Neural progenitor cell (in vitro differentiated cells): ENCODE measurements at places on chromosomes 12 and 14. TPM values are rescaled to one million over a fixed set of nuclear protein-coding genes. Genes with fewer than 3 reads are reported as not detected.

GRCh38 chr14:95536671-95537070, 1.8 kb downstream of the GLRX5 start:
- H3K36me3 ChIP-seq = peaks cover 4% of the 10 kb centered on the region
- H3K4me3 ChIP-seq = peak overlapping the region; percentile 95
- peaks cover 43% of the 10 kb centered on the region for H3K4me1 ChIP-seq
- no peak overlapping the region for H3K27ac ChIP-seq
- no peak for DNase-seq
- H3K27me3 ChIP-seq = no peaks in the 10 kb centered on the region

DNA sequence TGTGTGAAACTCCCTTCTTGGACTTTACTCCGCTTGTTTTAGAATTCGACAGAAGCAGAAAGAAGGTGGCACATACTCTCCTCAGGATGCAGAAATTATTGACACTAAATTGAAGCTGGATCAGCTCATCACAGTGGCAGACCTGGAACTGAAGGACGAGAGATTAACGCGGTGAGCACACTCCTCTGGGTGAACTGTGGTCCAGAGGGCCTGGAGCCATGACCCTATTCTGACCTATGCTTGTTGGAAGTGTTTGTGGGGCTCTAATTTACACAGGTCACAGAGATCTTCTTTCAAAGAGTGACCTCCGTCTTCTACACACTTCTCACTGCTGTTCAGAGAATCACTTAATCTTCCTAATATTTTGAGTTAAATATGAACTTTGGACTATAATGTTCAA, 72.5 kb upstream of the MYF6 start:
- no peak overlapping the region for H3K4me3 ChIP-seq
- peak; percentile 22 for DNase-seq
- no peak overlapping the region for H3K27ac ChIP-seq
- H3K27me3 ChIP-seq = no peaks in the 10 kb centered on the region
- H3K36me3 ChIP-seq = no peaks in the 10 kb centered on the region

GRCh38 chr14:104820669-104821228, 19.8 kb downstream of the ZBTB42 start:
- no peak overlapping the region for H3K4me3 ChIP-seq
- H3K36me3 ChIP-seq = no peaks in the 10 kb centered on the region
- peak; percentile 81 for DNase-seq
- H3K4me1 ChIP-seq = peaks cover 6% of the 10 kb centered on the region
- peaks cover 18% of the 10 kb centered on the region for H3K27me3 ChIP-seq

GRCh38 chr12:58090685-58091084, 149.3 kb downstream of the ATP23 start:
- H3K27me3 ChIP-seq = no peaks in the 10 kb centered on the region
- H3K36me3 ChIP-seq = no peaks in the 10 kb centered on the region
- no peak overlapping the region for H3K4me3 ChIP-seq
- DNase-seq = no peak

- H3K36me3 ChIP-seq = no peaks in the 10 kb centered on the region
- H3K4me3 ChIP-seq = peak overlapping the region; percentile 74
- no peak overlapping the region for H3K27ac ChIP-seq
These were observed 1.8 kb downstream of the FLRT2 start for GRCh38 chr14:85531587-85532373.

DNA sequence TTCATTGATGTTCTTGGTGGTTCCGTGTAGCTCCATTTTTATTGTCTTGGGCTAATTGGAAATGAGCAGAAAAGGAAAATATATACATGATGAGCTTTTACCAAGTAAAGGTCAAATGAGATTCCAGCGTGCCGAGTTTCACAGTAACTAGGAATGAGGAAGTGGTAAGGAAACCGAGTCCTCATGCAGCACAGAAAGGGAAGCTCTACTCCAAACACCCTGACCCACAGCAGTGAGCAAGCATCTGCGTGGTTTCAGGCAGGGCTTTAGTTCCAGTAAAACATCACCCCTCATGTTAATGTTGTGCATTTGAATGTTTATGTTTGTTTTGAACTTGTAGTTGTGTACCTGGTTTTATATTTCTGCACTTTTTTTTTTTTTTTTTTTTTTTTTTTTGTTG, 208.0 kb downstream of the SLC41A2 start:
- DNase-seq = no peak
- no peak overlapping the region for H3K4me3 ChIP-seq
- no peak overlapping the region for H3K27ac ChIP-seq
- no peaks in the 10 kb centered on the region for H3K36me3 ChIP-seq
- no peaks in the 10 kb centered on the region for H3K27me3 ChIP-seq

DNA sequence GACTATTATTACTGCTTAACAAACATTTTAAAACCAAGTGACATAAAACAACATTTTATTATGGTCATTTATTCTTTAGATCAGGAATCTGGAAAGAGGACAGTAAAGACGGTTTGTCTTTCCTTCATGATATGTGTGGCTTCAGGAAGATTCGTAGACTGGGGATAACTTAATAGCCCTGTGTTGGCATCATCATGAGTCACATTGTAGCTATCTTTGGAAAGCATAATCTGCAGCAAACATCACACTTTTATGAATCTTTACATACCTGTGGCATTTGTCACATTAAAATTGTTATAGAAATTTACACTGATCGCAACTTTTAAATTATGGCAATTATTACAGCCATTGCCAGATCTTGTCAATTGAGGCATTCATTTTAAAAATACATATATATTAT, 397.1 kb downstream of the NOVA1 start:
- no peaks in the 10 kb centered on the region for H3K36me3 ChIP-seq
- no peak for DNase-seq
- H3K27ac ChIP-seq = no peak overlapping the region
- peaks cover 4% of the 10 kb centered on the region for H3K4me1 ChIP-seq
- no peak overlapping the region for H3K4me3 ChIP-seq

- no peaks in the 10 kb centered on the region for H3K27me3 ChIP-seq
- no peak overlapping the region for H3K27ac ChIP-seq
- no peak for DNase-seq
- H3K4me1 ChIP-seq = no peaks in the 10 kb centered on the region
These were observed 395.2 kb downstream of the RPL10L start for GRCh38 chr14:46256381-46256780.

DNA sequence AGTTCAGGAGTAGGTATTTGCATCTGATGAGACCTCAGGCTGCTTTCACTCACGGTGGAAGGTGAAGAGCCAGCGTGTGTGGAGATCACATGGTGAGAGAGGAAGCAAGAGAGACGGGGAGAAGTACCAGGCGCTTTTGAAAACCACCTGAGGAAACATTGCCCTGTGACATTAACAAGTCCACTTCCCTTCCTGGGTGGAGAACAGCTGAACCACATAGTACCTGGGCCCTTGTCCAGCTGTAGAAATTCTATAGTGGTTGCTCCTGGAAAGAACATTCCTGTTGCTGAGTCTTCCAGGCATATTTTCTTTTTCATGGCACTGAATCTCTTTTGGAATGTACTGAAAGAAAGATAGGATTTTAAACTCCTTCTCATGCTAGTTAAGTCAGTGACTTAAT, 87.3 kb upstream of the RIN3 start:
- no peaks in the 10 kb centered on the region for H3K27me3 ChIP-seq
- H3K27ac ChIP-seq = no peak overlapping the region
- no peak for DNase-seq
- no peaks in the 10 kb centered on the region for H3K4me1 ChIP-seq
- no peak overlapping the region for H3K4me3 ChIP-seq
- no peaks in the 10 kb centered on the region for H3K36me3 ChIP-seq

- H3K27me3 ChIP-seq = no peaks in the 10 kb centered on the region
- no peak for DNase-seq
- H3K36me3 ChIP-seq = no peaks in the 10 kb centered on the region
- H3K4me3 ChIP-seq = no peak overlapping the region
- H3K27ac ChIP-seq = no peak overlapping the region
These were observed 7.3 kb downstream of the GPR68 start for GRCh38 chr14:91237219-91237618.

GRCh38 chr12:88310666-88311065, 168.6 kb downstream of the TMTC3 start:
- no peak overlapping the region for H3K4me3 ChIP-seq
- H3K27me3 ChIP-seq = no peaks in the 10 kb centered on the region
- no peaks in the 10 kb centered on the region for H3K36me3 ChIP-seq
- DNase-seq = no peak
- H3K4me1 ChIP-seq = no peaks in the 10 kb centered on the region
- no peak overlapping the region for H3K27ac ChIP-seq

DNA sequence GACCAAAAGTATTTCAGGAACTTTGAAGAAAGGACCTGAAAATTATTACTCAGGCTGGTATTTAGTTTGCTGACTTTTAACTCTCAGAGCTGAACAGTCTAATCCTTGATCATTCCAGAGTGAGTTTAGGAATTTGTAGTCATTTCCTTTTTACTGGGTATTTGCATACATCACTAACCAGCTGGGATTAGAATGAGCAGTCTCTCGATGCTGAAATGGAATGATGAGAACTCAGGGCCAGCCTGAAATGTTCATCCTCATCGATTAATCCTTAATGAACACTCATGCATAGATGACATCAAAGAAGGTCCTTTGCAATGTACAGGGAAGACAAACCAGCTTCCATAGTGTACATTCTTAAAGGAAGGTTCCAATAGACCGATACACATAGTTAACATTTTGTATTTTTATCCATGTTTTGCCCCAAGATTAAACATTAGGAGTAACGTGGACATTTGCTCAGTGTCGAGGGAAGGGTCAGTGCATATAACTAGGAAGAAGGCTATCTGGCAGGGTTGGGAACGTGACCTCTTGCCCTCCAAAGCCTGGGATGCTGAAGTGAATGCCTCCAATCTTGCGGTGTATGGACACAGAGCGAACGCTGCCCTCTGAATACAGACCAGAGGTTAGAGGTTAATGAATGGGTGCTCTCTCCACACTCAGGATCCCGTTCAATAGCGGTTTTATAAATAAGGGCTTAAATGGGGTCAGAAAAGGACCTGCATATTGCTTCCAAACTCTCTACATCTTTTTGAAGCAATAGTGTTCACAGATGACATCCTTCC, 14.5 kb downstream of the FBXL14 start:
- peak; percentile 93 for DNase-seq

GRCh38 chr12:124633365-124634362, 66.3 kb upstream of the NCOR2 start:
- no peaks in the 10 kb centered on the region for H3K36me3 ChIP-seq
- no peak for DNase-seq
- H3K4me1 ChIP-seq = peaks cover 14% of the 10 kb centered on the region
- H3K4me3 ChIP-seq = no peak overlapping the region
- no peaks in the 10 kb centered on the region for H3K27me3 ChIP-seq

DNA sequence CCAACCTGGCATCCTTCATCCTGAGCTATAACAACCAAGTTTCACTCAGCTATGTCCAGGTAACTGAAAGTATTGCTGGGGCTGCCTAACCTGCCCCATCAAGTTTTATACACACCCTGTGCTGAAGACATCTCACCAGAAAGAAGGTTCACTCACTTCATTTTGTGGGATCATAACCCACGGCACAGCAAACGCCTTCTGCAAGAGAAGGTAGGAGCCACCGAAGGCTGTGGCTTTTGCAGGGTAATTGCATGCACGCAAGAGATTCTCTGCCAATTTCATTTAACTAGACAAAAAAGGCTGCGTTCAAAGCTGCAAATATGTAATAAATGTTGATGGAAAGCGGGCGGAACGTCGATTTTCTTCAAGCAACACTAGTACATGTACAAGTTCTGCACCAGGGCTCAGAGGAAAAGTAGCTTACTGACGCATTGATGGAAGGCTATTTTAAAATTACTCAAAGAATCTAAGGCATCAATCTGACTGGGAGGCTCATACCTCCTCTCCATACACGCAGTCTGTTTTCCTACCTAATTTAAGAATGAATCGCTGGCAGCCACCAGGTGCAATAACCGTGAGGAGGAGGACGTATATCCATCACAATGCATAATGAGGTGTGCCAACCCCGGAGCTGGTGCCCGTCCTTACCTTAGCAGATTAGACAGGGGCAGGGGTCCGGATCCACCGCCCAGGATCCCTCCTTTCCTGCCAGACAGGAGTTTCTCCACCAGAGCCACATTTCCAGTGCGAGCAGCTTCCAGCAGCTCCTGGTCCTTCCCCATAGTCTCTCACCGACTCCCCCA, 1.1 kb downstream of the ANKS1B start:
- H3K4me1 ChIP-seq = no peaks in the 10 kb centered on the region
- H3K27me3 ChIP-seq = peaks cover 45% of the 10 kb centered on the region
- peak overlapping the region; percentile 83 for H3K4me3 ChIP-seq
- H3K27ac ChIP-seq = no peak overlapping the region

GRCh38 chr12:126891789-126892188, 1375.2 kb upstream of the TMEM132C start:
- no peaks in the 10 kb centered on the region for H3K27me3 ChIP-seq
- H3K4me3 ChIP-seq = no peak overlapping the region
- no peak overlapping the region for H3K27ac ChIP-seq
- no peaks in the 10 kb centered on the region for H3K4me1 ChIP-seq
- no peak for DNase-seq

- no peaks in the 10 kb centered on the region for H3K4me1 ChIP-seq
- DNase-seq = no peak
- no peaks in the 10 kb centered on the region for H3K27me3 ChIP-seq
These were observed 917.0 kb downstream of the LRFN5 start for GRCh38 chr14:42523666-42524065.

DNA sequence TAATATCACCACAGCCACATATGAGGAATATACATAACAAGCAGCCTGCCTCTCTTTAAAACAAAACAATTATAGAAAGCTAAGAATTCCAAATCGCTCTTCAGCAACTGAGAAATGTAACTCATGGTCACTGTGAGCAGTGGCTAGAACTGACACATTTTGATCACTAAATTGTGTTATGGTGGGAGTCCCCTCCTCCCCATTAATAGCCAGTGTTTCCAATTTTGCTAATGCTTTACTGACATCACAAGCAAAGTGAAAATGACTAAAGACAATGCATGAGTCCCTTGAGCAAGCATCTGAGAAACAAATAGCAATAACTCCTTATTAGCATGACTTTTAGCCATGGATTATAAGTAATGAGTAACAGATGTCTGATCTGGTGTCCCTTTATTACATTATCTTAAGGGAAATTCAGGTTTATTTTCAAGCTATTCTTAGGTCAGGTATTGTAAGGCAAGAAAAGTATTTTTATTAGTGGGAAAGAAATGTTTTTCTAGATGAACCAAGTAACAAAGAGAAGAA, 148.3 kb downstream of the KCNH5 start:
- no peak overlapping the region for H3K4me3 ChIP-seq
- peaks cover 11% of the 10 kb centered on the region for H3K4me1 ChIP-seq
- H3K36me3 ChIP-seq = no peaks in the 10 kb centered on the region
- no peak overlapping the region for H3K27ac ChIP-seq

- no peaks in the 10 kb centered on the region for H3K27me3 ChIP-seq
- peaks cover 10% of the 10 kb centered on the region for H3K36me3 ChIP-seq
- no peak overlapping the region for H3K27ac ChIP-seq
- H3K4me1 ChIP-seq = no peaks in the 10 kb centered on the region
These were observed 24.9 kb downstream of the PUS7L start for GRCh38 chr12:43733687-43734086.

The EXOC3L4 gene
- total RNA-seq = not detected in 2 replicates

The CYP27B1 gene
- total RNA-seq = 0.17 and 0.99 TPM in 2 replicates

The BEGAIN gene
- 4.0 and 13.4 TPM in 2 replicates for total RNA-seq

The RHOJ gene
- total RNA-seq = not detected in 2 replicates

The GPR137C gene
- total RNA-seq = 7.1 and 9.3 TPM in 2 replicates

The ZBTB42 gene
- 0.41 and 1.1 TPM in 2 replicates for total RNA-seq

The OTX2 gene
- total RNA-seq = 453 and 513 TPM in 2 replicates

The CCDC177 gene
- 8.6 and 19.7 TPM in 2 replicates for total RNA-seq

The SPRING1 gene
- 40.4 and 41.9 TPM in 2 replicates for total RNA-seq
